ENCODE measurements at places on chromosomes 1 and 21.

GRCh38 chr1:201489643-201490261 is 17.2 kb downstream of the CSRP1 start:
- DNase-seq = no peak

- no peak for DNase-seq
Observed at GRCh38 chr1:7811476-7811875, 27.4 kb downstream of the PER3 start.

DNA sequence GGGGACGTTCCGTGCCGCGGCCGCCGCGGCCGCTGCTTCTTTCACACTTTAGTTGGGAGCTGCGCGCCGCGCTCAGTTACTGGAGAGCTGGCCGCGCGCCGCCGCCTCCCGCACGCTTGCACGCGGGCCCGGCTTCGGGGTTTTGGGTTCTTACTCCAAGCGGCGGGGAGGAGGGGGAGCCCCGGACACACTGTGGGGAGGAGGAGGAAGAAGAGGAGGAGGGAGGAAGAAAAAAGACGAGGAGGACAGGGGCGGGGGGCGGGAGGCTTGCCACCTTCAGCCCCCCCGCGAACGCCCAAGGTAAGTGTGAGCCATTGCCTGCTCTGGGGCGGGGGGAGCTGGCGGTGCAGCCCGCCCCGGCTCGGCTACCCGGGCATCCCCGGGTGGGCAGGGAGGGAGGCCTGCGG is 243 bp downstream of the C1orf21 start:
- no peak for DNase-seq

- no peak for DNase-seq
Observed at GRCh38 chr21:44947111-44947929, 7.5 kb downstream of the SLX9 start.

- DNase-seq = no peak
Observed at GRCh38 chr1:218660678-218661053, 315.5 kb downstream of the TGFB2 start.

DNA sequence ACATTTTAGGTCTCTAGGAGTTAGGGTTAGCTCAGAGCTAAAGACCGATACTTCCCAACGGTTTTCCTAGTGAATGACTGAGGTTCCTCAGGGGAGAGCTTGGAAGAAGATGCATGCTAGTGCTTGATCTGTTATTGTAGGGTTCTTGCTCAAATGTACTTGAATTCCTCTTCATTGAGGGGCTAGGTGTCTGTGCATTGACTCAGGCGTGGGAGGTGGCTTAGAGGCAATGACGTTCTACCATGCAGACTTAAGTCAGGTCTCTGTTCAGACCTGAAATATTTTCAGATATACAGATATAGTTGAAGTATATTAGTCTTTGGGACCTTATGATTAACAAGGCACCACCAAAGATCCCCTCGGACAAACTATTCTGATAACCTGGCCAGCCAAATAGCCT is 23.5 kb downstream of the S100A10 start:
- DNase-seq = no peak

DNA sequence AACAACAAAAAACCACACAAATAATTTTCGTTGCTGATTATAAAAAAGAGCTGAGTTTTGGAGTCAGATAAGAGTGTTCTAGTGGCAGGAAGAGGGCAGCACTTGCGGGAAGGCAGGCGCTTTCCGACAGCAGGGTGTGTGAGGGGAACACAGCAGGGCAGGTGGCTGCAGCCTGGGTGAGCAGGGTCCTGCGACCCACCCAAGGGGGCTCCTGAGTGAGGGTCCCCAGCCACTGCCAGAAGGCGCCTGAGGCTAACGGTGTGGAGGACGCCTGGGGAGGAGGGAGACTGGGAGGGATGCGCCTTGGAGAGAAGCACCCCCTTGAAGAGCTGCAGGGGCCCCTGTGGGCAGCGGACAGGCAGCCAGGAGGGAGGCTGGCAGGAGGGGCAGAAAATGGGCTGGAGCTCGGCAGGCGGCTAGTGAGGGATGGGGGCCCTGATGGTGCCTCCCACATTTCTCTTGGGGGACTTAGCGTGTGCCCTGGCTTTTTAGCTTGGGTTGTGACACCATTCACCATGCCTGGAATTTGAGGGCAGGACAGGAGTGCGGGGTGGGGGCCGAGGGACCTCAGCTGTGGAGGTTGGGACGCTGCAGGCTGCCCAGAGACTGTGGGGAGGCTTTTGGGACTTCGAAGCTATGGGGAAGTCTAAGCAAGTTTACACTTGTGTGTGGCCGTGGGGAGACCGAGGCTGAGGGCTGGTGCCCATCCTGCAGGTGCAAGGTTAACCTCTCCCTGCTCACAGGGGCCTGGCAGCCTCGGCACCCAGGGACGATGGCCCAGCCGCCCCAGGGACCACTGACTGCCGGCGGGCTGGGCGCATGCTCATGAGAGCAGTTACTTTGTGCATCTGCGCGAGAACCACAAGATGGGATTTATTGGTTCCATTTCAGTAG is 111.4 kb downstream of the SIK1 start:
- no peak for DNase-seq

DNA sequence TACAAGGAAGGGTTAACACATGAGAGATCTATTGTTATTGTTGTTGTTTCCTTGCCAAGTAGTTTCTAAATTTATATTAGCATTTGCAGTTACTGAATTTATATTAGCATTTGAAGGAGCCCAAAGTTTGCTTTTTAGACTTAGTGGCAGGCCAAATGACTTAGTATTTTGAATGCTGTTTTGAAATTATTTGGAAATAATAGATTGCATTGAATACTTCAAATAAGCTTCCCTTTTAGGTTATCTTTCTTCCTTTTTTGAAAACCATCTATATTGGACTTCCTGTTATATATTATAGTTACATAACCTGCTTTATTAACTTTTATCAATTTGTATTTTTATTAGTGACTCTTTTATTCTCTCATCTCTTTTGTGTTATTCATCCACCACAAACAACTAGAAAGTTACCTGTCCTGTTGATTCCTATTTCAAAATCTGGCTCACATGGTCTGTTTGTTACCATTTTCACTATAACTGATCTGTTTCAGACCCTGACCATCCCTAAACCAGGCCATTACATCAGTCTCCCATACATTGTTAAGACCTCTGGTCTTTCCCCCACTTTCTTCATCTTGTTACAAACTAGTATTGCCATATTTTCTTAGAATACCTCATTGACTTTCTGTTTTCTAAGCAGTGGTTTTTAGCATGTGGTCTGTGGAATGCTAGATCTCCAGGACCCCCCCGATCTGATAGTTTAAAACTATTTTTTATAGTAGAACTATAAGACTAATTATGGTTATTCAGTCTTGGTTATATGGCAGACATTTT is 185.2 kb downstream of the RASAL2 start:
- no peak for DNase-seq

- DNase-seq = no peak
Observed at GRCh38 chr1:156104065-156104810, 10.3 kb upstream of the LMNA start.

DNA sequence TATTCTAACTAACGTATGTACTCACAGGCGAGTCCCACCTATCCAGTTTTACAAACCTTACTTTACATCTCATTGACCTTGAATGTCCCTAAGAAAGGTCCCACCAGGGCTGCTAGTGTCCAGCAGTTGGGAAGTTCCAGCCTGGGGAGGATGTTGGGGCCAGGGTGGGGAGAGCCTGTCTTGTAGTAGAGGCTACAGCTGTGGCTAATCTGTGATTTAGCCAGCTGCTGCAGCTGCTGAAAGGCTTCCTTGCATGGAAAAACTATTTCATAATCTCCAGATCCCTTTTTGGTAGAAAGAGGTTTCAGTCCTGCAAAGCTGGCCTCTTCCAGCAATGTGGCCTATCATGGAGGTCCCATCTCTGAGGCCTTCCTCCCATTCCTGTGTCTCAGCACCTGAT is 23.1 kb downstream of the TNN start:
- no peak for DNase-seq

- no peak for DNase-seq
Observed at GRCh38 chr1:113389359-113389952, 859 bp upstream of the MAGI3 start.

DNA sequence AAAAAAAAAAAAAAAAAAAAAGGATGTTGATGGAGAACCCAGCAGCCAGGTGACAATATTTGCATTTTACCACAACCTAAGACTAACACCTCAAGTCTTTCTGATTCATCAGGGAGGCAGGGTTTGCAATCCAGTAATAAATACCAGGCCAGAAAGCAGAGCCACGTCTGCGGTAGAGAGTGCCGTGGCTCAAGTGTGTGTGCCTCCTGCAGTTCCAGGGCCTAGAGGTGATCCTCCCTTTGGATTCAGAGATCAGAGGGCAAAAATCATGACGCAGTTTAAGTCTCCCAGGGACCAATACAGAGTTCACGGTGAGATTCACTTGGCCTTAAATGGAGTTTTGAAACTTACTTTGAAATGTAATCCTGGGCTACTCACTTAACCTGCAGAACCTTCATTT is 34.9 kb downstream of the TMCO4 start:
- DNase-seq = no peak

- DNase-seq = no peak
Observed at GRCh38 chr21:45550522-45551210, 8.4 kb upstream of the SLC19A1 start.

- no peak for DNase-seq
Observed at GRCh38 chr1:118555638-118556037, 370.6 kb upstream of the SPAG17 start.

DNA sequence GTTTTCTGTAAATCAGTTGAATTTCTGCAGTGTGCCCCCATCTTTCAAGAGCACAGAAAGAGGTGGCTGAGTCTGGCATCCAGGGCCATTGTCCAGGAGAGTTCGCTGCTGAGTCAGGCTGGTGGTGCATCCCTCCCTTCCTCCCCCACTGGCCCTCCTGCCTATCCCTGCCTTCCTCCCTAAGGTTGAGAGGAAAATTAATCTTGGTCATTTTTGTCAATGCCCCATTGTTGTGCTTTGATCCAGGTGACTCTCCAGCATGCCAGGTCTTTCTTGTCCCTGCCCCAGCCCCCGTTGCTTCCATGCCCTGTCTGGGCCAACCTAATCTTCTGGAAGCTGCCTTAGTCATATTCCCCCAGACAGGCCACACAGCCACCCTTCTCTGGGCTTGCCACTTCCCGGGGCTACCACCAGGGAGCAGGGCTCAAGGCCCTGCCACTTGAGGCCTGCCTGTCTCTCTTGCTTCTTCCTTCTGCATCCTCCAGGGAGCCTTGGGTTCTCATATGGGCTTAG is 26.6 kb downstream of the PROK1 start:
- no peak for DNase-seq

- DNase-seq = no peak
Observed at GRCh38 chr1:11485191-11485590, 6.2 kb downstream of the DISP3 start.

DNA sequence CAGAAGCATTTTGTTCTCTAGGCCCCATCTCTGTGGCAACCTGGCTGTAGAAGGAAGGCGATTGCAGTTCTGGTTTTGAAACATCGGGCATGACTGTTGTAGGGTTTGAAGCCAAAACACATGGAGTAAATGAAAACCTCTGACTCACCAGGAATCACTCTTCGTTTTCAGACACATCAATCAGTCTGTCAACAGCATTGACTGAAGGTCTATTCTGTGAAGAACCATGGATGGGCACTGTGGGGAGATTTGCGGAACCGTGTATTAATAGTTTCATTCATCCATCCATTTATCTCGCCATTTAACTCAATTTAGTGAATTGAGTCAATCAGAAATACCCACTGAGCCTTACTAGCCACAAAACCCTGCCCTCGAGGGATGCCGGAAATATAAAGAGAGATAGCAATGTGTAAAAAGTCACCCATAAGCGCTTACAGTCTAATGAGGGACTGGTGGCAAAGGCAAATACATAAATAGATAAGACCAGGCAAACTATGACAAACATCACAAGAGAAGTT is 364.6 kb upstream of the PROX1 start:
- DNase-seq = no peak

- DNase-seq = no peak
Observed at GRCh38 chr1:76048219-76048618, 26.3 kb upstream of the ST6GALNAC3 start.

DNA sequence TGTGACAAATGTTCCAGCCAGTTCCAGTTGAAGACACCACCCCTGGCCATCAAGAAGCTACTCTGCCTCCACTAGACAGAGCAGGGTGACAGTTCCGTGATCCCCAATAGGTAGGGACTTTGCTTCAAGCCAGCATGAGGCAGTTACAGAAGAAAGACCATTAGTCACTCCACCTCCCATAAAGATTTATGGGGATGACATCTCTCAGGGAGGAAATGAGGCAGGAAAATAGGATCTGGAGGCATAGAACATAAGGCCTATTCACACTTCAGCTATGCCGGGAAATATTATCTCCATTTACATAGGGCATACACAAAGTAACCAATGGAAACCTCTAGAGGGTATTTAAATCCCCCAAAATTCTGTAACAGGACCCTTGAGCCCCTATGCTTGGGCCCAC is 3.5 kb upstream of the GBP7 start:
- no peak for DNase-seq

DNA sequence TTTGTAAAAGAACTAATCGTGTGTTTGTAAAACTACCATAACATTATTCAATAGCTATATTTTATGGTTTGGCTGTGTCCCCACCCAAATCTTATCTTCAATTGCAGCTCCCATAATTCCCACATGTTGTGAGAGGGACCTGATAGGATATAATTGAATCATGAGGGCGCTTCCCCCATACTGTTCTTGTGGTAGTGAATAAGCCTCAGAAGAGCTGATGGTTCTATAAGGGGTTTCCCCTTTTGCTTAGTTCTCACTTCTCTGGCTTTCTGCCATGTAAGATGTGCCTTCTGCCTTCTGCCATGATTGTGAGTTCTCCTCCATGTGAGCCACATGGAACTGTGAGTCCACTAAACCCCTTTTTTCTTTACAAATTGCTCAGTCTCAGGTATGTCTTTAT is 1372.3 kb downstream of the AMY1C start:
- DNase-seq = no peak

DNA sequence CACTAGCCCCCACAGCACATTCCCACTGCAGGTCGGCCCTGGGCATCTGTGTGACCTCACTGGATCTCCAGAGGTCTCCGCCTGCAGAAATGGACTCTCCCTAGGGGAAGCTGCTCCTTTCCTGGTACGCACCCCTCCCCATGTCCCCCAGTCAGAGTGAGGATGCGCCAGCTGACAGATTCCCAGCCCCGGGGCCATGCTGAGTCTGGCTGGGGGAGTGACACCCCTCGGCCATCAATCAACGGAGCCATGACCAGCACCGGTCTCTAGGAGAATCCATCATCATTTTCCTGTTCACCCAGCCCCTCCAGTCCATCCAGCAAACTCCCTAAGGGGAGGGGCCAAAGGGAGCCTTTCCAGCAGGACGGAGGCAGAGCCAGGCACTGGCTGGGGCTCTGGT is 68.7 kb upstream of the PAX7 start:
- no peak for DNase-seq
